KG1 (cell line): ENCODE measurements at places on chromosomes 16 and 17.

- peak; percentile 17 for DNase-seq
These were observed 7.6 kb downstream of the AIPL1 start for GRCh38 chr17:6427279-6427781.

GRCh38 chr16:3756113-3756512 lies 38.8 kb upstream of the TRAP1 start:
- no peak for DNase-seq

GRCh38 chr17:20120836-20121235 lies 111.7 kb downstream of the SPECC1 start:
- no peak for DNase-seq

DNA sequence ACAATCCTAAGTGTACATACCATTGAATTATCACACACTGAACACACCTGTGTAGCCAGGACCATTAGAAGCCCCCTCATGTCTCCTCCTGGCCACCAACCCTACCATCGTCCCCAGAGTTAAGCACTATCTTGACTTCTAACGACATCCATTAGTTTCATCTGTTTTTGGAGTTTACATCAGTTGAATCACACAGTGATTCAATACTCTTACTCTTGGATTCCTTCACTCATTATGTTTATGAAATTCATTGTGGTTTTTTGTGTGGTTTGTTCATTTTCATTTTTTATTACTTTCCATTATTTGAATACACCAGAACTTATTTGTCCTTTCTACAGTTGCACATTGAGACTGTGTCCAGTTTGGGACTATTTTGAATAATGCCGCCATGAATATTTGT lies 13.6 kb downstream of the DRC7 start:
- DNase-seq, result no peak

DNA sequence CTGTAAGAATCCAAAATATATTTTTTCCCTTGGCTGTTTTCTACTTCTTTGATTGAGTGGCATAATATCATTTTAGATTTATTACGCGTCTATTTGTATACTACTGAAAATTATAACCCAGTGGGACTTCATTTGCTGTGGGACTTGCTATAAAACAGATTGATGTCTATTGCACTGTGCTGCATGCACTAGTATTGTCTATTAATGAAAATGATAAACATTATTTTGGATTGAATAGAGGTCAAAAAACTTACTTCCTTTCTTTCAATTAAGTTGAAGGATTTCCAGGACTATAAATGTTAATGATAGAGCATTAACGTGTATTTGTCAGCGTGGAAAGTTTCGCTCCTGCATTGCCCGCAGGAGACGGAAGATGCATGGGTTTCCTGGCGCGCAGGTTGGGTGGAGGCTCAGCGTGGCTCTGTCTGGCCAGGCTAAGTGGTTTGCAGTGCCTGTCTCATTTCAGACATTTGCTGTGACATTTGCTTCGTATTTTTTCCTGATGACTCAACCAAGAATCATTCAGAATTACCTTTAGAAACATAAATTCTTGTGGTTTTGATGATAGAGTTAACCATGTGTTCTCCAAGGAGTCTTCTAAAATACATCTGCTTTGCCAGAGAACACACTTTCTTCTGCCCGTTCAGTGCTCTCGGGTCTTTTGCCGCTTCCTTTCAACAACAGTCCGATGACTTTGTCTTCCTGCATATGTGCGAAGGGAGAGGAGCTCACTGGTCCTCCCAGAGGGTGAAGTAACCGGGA lies 216.7 kb downstream of the RPTOR start:
- DNase-seq, result peak; percentile 55

- DNase-seq, result no peak
These were observed 18.3 kb downstream of the CIITA start for GRCh38 chr16:10895053-10895946.

DNA sequence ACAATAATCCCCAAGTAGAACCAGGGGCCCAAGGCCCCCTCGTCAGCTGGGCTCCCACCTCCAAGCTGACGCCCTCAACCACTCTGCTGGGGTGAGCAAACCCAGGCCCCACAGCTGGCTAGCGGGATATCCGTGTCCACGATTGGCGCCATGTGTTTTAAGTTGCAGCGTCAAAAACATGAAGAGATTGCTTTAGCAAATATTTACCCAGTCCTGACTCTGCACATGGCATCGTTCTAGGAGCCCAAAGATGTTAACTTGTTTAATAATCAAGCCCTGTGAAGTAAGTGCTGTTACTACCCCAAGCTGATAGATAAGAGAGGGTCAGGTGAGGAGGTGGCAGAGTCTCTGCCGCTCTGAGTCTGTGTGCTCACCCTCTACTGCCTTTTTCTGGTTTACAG lies 344 bp upstream of the SEPTIN12 start:
- no peak for DNase-seq

DNA sequence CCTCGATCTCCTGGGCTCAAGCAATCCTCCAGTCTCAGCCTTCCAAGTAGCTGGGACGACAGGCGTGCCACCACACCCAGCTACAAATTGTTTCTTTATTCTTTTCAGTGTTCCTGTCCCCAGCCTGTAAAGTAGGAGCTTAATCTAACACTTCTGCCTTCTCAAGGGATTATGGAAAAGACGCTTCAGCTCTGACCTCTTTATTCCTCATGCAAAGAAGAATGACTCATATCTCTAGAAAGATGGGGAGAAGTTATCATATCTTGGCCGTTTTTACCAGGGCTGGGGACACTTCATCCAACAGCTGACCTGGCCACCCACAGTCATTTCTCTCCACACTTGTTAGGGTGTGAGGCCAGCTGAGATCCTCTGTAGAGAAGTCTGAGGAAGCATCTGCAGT lies 172.6 kb downstream of the HAPSTR1 start:
- no peak for DNase-seq

GRCh38 chr17:21678393-21679081 lies 13.8 kb upstream of the KCNJ18 start:
- no peak for DNase-seq

GRCh38 chr17:12940699-12941098 lies 77.1 kb downstream of the ELAC2 start:
- no peak for DNase-seq
